Retina (tissue), 1 donor: ENCODE measurements at places on chromosomes 5 and 9.

DNA sequence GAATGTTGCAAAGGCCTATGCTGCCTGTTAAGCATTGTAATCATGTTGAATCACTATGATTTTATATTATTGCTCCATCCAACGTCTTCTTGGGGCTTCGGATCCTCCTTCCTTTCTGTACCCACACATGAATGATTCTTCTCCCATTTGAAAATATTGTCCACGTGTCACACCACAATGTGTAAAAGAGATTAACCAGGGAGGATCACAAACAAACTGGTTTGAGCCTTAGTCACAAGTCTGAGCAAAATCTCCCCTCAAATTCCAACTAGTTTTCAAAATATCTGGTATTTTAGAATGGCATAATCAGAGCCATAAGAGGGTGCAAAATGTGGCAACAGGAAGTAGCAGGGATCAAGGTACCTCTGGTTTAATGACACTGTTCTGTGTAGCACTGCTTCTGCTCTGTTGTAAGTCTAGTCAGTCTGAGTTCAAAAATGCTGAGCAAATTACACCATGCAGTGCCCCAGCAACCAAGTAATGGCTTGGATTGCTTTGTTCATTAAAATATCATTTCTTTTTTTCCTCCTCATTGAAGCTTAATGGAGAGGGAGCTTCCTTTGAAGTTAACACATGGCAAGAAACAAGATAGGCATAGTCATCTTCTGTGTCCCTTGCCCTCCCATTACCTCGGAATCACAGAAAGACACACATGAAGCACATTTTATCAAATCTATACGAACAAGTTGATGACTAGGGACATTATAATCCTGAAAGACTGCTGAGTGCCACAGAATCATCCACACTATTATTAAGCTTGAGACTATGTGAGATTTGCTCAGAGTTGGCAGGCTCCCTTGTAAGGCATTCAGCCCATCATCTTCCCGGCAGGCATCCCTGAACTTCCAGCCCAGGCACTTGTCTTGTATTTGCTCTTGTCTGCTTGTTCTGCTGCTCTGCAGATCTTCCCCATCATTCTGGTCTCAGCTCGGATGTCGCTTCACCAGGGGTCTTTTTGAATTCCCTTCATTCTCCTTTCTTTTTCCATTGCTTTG lies 102.0 kb upstream of the PRLR start:
- no peak for DNase-seq

DNA sequence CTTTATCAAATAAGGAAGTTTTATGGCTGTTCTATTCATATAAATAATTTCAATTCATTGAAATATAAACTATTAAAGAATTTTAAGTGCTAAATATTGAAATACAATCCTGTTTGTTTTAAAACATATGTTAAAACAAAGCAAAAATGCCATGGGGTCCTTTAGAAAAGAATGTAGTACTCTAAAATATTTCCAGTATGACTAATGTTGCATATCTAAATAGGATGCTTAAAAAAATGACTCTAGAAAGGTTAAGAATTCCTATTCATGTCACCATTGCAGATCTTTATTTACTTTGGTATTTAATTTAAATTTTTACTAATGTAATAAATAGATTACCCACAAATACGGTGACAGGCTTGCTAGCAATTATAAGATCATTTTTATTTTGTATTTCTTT lies 132.3 kb downstream of the ZNF608 start:
- no peak for DNase-seq

DNA sequence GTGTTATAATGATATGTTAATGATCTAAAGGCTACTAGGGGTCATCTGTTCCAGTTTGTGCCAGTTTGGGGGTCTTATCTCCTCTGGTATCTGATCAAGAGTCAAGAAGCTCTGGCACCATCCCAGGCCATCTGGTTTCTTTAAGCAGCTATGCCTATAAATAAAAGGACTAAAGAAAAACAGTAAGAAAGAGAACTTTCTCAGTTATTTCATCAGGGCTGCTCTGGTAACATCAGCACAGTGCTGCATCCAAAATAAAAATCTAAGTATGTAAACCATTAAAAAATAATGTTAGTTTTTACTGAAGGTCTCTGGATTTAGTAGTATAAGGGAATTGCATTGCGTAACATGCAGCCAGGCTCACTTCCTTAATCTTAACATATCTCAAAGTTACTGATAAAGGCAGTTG lies 185.0 kb downstream of the NR2F1-AS1 start:
- DNase-seq: no peak

- peak; percentile 15 for DNase-seq
These were observed 500.0 kb downstream of the SPATA31D1 start for GRCh38 chr9:82488313-82489200.

DNA sequence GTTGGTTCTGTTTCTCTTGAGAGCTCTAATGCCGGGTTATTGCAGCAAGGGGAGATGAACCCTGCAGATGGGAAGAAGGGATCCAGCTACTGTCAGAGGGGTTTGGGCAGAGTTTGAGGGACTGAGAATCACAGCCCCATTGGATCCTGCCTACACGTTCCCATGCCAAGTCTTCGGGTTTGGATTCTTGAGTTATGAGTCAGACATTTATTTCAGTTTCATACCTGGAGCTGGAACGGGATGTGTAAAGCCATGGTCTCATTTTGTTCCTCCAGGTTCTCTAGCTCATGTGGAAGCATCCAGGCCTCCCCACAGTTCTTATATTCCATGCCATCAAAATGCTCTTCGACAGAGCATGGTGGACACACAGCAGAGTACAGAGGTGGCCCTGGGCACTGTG lies 275.4 kb upstream of the IRX4 start:
- no peak for DNase-seq

- DNase-seq: no peak
These were observed 106.2 kb upstream of the TXNDC8 start for GRCh38 chr9:110443866-110444220.

GRCh38 chr9:77983320-77983662 lies 48.3 kb downstream of the GNAQ start:
- DNase-seq: no peak

GRCh38 chr5:61100437-61100836 lies 61.8 kb downstream of the SMIM15 start:
- no peak for DNase-seq

DNA sequence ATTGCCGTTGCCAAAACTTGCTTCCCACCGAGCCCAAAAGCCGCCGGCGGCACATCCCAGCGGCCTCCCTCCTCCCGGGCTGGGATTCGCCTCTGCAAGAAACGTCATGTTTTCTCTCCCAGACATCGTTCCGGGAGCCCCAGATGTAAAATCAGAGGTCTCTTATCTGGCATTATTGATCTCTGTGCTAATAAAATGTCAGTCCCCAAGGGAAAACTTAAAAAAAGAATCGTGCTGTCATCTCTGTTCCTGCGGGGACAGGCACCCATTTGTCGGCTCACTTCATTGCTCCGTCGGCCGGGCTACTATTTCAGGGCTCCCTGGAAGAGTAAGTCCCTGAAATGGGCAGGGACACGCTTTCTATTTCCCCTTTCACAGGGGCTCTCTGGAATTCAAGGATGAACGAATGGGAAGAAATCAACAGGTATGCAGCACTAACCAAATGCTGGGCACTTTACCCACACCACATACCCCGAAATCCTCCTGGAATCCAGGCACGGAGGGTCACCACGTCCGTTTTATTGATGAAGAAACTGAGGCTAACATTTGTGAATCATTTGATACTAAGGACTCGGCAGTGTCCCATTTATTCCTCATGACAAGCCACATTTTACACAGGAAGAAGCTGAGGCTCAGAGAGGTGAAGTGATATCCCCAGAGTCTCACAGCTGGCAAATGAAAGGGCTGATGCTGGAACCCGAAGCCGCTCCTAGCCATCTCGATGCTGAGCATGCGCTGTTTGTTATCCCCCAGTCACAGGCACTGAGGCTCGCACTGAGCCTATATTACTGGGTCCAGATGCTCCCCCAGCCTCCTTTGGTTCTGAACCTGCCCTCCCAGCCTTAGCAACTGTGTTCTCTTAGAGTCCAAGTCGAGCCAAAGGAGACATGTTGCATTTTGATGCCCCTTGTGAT lies 35.7 kb upstream of the MSX2 start:
- DNase-seq: peak; percentile 67

DNA sequence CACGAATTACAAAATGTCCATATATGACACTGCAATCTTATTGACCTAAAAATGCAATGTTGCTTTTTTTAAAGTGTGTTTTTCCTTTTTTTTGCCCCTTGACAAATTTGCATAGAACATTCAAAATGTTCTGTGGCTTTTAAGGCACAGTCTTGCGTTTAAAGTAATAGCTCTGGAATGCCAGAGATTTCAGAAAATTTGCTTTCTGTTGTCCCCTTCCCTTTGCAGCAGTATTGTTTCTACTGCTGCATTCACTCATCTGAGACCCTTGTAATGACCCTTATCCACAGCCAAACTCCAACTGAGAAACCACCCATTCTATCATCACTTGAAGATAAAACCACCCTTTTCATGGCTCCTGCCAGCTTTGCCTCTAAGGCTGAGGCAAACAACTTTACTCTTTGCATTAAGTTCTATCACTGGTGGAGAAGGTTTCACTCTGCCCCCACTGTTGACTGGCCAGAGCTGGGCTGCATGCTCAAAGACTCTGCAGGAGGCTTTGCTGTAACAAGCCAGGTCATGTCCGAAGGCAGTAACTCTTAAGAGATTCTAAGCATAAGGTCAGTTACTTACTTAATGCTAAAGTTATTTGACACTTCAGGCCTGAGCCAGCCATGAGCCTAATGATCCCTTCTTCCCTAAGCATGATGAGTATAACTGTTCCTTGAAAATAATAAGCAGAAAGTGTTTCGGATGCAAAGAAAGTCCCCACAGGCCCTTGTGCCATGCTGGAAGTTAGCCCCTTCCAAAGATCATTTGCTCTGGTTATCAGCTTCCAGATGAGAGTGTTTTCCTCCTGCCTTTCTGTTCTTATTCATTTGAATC lies 101.9 kb downstream of the CD180 start:
- peak; percentile 38 for DNase-seq

DNA sequence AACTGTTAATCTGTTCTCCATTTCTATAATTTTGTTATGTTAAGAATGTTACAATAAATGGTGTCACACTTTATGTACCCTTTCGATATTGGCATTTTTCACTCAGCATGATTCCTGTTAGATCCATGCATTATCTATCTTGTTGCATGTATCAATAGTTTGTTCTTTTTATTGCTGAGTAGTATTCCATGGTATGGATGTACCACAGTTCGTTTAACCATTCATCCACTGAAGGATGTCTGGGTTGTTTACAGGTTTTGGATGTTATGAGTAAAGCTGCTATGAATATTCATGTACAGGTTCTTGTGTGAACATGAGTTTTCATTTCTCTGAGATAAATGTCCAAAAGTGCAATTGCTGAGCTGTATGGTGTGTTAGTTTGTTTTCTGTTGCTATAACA lies 26.3 kb upstream of the CCDC112 start:
- DNase-seq: no peak

DNA sequence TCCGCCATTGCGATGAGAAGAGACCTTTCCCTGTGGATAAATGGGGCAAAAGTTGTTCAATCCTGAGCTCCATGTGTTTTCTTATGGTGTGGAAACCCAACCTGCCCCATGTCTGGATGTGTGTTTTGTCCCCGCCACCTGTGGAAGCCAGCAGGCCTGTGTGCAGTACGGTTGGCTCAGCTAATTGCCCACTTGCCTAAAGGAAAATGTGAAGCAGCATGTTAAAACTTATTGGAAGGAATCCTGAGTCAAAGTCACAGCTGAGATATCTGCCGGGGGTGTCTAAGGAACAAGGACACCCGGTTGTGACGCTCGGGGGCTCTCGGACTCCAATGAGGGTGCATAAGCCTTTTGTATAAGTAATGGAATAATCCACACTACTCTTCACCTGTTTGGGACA lies 361.1 kb upstream of the IRX1 start:
- DNase-seq: no peak

DNA sequence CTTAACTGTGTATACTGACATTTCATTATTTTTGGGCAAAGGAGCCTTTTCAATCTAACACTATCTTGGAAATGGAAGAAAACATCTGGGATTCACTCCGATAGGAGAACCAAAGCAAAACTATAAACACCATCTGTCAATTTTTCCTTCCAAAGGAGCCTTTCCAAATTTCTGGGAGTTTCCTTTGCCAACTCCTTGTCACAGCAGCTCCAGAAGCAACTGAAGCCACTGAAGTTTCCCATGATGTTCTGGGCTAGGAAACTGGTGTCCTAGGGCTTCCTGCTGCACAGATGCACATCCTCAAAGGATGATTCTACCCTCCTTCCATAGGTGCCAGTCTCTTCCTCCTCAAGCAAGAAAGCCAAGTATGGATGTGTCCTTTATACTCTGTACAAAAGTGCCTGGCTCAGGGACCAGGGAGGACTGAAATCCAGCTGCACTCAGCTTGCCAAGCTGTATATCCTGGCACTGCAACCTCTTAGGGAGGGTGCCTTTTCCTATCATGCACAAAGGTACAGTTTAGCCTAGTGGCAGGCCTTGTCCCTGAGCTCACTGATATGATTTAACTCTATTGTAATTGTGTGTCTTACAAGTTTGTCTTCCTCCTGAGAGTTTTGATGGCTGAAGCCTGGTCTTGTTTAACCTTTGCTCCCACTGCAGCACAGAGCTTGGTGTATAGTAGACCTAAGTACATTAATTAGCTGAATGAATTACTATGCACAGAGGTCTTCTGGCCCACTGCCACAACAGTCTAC lies 8.4 kb upstream of the UBAP1 start:
- DNase-seq: no peak

DNA sequence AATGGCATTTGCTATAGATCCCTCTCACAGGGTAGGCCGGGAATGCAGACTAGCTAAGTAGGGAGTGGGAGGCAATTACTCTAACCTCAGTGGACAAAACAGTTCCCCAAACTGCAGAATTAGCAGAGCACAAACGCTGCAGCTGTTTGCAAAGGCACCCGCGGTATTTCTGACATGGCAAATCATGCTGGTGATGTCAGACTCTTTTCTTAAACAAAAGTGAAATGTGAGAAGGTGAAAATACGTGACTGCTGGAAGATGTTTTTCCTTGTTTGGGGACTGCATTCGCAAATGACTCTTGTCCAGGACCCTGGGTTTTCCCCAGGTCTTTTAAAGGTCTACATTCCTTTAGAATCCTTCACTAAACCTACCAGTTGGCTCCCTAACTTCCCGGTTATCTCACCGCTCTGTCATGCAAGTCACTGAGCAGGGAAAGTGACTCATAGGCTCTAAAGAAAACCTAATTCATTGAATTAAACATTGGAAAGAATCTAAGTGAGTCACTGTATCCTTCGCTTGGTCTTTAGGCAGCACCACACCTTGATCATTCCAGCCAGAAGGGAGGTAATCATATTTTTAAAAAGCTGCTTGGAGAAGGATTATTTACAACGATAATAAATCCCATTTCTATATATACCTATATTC lies 91.5 kb upstream of the DNAH5 start:
- DNase-seq: no peak

DNA sequence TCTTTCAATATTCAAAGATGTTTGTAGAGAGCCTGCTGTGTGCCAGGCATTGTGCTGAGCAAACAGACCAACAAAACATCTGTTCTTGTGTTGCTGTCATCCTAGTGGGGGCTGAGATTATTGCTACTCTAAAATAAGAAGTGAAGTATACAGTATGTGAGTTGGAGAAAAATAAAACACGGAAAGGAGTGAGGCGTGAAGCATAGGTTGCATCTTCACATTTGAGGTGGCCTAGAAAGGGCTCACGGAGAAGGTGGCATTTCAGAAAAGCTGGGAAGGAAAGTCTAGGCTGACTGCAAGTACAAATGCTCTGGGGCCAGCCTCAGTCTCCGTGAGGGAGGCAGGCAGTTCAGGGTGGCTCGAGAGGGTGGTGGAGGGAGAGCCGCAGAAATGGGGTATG lies 80.3 kb downstream of the CSNK1A1 start:
- DNase-seq: no peak
